CD4-positive, alpha-beta T cell treated with Interleukin-12 subunit alpha and Interleukin-12 subunit beta, for 1 hour (primary cell): ENCODE measurements at places on chromosomes 6 and 20.

DNA sequence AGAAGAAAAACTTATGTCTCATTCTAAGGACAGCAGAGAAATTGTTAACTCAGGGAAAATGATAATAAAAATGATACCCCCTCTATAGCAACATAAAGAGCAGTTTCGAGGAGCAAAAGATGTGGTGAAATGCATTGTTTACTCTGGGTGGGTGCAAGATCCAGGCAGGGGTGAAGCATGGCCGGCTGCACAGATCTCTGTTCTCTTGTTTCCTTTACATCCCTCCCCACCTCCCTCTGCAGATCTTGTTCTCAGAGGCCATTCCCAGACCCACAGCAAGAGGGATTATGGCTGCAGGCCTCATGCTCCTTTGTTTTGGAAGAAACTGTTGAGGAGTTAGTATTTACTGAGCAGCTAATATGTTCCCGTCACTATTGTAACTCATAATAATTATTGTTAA is 1.8 kb downstream of the BTN3A1 start:
- no peak for DNase-seq

- no peak for DNase-seq
These were observed 111.5 kb downstream of the HFE start for GRCh38 chr6:26198722-26199056.

DNA sequence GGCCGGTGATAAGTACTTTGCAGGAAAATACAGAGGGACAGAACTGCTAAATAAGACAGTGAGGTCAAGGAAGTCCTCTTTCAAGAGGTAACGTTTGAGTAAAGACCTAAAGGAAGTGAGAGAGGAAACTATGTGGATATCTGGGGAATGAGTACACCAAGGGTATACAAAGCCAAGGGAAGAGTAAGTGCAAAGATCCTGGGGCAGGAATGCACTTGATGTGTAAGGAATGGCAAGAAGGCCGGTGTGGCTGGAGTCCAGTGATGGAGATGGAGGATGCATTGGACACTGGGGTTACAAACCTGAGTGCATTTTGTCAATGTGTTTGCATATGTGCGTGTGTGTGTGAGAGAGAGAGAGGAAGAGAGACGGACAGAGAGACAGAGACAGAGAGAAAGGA is 32.1 kb upstream of the TGM2 start:
- no peak for DNase-seq

GRCh38 chr6:23415819-23416427 is 710.1 kb upstream of the NRSN1 start:
- DNase-seq, result no peak

DNA sequence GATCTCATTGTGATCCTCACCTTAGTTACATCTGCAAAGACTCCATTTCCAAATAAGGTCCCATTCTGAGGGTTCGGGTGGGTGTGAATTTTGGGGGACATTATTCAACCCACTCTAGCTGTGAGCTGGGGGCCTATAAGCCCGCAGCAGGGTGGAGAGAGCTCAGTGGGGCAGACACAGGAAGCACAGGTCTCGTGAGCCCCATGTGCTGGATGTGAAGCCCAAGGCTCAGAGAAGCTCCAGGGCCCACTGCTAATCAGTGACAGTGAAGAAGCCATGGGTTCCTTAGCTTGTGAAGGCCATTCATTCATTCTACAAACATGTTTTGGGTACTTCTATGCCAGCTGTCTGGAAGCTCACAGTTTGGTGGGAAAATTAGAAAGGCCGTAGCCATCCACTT is 47.5 kb downstream of the CHMP4B start:
- DNase-seq, result no peak
